ENCODE measurements at places on chromosomes 5 and 9.

- DNase-seq = no peak
Observed at GRCh38 chr5:56375011-56375410, 141.9 kb upstream of the ANKRD55 start.

DNA sequence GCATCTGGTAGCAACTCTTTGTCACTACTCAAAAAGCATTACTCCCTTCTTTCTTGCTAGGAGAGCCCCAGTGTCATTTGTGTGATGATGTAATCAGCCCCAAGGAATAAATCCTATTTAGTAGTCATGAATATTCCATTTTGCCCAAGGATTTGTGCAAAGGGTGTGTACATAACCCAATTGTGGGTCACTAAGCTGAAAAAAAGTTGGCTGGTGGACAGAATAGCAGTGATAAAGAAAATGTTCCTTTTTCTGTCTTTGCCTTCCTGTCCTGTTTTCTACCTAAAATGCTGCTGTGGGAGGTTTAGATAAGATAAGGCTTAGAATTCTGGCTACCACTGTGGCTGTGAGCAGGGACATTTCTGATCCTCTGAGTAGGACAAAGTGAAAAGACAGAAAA lies 223.1 kb upstream of the ITGA1 start:
- DNase-seq = no peak

DNA sequence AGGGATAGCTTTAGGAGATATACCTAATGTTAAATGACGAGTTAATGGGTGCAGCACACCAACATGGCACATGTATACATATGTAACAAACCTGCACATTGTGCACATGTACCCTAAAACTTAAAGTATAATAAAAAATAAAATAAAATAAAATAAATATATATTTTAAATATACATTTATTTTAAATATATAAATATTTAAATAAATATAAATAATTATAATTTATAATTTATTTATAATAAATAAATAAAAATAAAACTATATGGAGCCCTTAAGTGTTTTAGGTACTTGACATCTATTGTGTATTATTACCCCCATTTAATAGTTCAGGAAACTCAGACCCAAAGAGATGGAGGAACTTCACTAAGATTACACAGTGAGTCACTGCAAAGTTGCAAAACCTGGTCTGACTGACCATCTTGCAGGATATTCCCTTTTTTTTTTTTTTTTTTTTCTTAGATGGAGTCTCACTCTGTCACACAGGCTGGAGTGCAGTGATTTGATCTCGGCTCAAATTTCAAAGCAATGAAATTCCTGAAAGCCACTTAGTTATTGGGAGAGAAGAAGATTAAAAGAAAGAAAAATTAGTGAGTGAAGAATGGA lies 5.8 kb upstream of the C5orf52 start:
- no peak for DNase-seq

GRCh38 chr9:106929471-106930177 lies 66.7 kb downstream of the ZNF462 start:
- DNase-seq = no peak

DNA sequence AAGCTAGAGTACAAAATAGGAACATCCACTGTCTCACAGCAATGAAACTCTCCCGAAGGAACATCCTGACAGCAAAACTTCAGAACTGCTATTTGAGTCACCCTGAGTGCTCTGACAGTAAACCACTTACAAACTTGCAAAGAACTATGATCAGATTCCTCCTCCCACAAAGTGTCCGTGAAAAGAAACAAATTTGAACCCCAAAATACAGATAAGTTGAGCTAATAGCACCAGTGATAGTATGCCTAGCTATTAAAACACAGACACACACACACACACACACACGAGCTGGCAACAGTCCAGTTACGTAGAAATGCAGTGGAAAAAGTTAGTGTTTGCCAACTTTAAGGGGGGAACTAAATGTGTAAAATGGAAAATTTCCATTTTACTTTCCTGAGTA lies 3.1 kb upstream of the GLIS3 start:
- DNase-seq = no peak

DNA sequence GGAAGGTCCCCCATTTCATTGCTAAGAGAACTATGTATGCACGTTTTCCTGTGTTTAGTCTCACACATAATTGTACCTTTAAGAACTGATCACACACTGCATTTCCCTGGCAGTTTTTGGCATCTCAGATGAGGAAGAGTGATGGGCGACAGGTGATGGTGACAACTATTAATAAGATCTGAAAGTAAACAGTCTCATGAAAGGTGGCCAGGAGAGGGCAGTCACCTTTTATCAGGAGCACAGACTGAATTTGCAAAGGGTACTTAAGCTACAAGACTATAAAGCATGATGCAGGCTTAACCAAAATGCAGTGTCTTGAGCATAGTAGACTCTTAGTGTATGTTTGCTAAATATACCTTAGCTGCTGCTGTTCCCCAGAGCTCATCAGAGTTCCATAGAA lies 91.5 kb downstream of the GHR start:
- no peak for DNase-seq

GRCh38 chr5:151051931-151052608 lies 28.8 kb downstream of the TNIP1 start:
- no peak for DNase-seq

- DNase-seq = no peak
Observed at GRCh38 chr5:143212261-143212660, 191.2 kb downstream of the NR3C1 start.

DNA sequence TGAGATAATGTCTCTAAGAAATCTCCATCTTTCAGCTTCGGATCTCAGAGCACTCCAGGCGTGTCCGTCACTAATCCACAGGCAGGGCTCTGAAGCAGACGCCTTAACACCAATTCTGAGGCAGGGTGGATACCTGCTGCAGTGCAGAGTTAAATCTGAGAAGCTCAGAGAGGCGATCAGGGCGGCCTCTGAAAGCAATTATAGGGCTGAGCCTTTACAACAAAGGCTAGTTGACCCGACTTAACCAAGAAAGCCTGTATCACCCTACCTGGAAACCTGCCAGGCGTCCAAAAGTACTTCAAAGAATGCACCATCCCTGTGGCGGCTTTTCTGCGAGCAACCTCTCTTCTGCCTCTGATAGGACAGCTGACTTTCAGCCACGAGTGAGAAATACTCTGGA lies 134.8 kb upstream of the MSX2 start:
- no peak for DNase-seq

DNA sequence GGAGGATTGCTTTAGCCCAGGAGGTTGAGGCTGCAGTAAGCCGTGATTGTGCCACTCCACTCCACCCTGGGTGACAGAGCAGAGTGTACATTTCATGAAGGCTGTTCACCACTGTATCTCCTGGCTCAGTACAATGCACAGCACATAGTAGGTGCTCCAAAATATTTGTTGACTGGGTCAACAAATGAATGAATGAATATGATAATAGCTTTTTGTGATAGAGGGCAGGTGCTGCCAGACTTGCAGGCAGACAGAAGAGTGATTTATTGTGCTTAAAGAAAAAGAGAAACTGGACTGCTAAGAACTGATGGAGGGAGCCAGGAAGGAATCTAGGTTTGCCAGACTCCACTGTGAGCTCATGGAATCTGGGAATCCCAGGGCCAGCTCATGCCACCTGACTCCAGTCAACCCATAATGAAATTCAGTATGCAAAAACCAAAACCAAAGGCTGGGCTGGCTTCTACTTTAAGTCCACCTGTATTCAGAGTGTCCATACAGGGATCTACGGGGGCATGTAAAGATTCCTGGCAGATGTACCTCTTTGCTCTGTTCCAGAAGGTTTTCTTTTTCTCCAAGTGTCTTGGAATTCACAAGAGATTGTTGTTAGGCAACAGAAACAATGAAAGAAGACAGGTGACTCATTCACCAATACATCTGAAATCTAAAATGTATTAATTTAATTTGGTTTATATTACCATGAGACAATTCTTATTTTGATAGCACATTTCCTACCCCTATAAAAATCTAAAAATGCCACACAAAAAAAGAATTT lies 15.5 kb upstream of the CTNNA1 start:
- DNase-seq = no peak

- DNase-seq = no peak
Observed at GRCh38 chr9:117300371-117301110, 114.3 kb downstream of the ASTN2 start.

- DNase-seq = no peak
Observed at GRCh38 chr5:141869514-141869913, 8.7 kb downstream of the PCDH1 start.

DNA sequence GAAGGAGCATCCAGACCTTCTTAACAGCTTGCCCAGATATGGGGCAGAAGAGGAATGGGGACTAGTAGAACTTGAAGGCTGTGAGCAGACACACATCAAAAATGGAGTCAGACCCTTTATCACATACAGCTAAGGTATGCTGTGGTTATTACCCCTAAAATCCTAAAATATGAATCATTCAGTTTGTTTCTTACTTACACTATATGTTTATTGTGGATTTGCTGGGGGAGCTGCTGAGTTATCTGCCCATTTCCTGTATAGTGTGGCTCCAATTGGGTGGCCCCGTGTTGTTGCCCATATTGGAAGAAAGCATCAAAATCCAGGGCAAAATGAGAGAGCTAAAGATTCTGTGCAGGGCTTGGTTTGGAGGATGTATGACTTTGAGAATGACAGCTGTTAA lies 56.9 kb downstream of the AP3S1 start:
- no peak for DNase-seq

DNA sequence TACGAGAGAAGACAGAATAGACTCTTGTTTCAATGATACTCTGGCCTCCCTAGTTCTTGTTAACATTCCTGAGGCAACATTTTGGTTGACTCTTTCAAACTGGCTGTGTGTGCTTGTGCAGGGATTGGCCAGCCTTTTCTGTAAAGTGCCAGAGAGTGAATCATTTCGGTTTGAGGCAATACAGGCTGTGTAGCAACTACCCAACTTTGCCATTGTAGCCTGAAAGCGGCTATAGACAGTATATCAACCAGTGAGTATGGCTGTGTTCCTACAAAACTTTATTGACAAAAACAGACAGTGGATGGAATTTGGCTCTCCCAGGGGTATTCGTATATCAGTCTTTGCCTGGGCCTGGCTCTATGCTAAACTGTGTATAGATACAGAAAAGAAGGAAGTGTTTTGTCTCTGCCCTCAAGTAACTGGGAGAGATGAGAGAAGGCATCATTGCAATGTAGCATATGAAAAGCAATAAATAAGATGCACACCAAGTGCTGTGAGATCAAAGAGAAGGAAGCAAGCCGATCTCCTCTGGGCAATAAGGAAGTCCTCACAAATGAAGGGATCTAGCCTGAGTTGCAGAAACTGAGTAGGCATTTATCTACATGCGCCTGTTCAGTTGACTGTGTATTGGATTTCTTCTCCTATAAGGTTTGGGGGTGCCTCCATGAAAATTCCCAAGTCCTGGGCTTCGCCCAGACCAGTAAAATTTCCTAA lies 568.0 kb upstream of the KLF4 start:
- no peak for DNase-seq

DNA sequence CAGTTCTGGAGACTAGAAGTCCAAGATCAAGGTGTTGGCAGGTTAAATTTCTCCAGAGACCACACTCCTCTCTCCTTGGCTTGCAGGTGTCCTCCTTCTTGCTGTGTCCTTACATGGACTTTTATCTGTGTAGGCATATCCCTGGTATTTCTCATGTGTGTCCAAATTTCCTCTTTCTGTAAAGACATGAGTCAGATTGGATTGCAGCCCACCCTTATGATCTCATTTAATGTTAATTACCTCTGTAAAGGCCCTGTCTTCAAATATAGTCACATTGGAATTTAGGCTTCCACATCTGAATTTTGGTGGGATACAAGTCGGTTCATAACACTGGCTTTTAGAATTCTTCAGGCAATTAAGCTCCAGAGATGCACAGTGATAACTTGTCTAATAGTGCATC lies 322.2 kb upstream of the GRIA1 start:
- DNase-seq = no peak

GRCh38 chr5:161530700-161531099 lies 15.8 kb downstream of the GABRB2 start:
- no peak for DNase-seq

DNA sequence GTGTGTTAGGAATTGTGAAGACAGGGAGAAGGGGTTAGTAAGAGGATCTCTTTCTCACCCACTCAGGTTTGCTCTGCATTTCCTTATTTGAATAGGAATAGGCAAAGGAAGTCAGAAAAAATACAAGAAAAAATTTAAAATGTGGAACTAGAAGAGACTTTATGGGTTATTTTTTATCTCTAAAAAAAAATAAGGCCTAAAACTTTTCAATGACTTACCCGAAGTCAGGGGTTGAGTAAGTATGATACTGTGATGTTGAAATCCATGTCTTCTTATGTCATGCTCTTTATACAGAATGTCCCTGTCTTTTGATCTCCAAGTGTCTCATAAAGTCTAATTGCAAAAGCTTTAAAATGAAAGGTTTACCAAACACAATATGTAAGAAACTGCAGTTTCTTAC lies 148.3 kb upstream of the PIK3R1 start:
- DNase-seq = no peak

GRCh38 chr9:81361296-81361695 lies 328.1 kb downstream of the TLE1 start:
- DNase-seq = no peak

GRCh38 chr5:39780347-39780746 lies 355.6 kb upstream of the DAB2 start:
- no peak for DNase-seq

GRCh38 chr5:83488821-83489220 lies 17.3 kb downstream of the VCAN start:
- no peak for DNase-seq

DNA sequence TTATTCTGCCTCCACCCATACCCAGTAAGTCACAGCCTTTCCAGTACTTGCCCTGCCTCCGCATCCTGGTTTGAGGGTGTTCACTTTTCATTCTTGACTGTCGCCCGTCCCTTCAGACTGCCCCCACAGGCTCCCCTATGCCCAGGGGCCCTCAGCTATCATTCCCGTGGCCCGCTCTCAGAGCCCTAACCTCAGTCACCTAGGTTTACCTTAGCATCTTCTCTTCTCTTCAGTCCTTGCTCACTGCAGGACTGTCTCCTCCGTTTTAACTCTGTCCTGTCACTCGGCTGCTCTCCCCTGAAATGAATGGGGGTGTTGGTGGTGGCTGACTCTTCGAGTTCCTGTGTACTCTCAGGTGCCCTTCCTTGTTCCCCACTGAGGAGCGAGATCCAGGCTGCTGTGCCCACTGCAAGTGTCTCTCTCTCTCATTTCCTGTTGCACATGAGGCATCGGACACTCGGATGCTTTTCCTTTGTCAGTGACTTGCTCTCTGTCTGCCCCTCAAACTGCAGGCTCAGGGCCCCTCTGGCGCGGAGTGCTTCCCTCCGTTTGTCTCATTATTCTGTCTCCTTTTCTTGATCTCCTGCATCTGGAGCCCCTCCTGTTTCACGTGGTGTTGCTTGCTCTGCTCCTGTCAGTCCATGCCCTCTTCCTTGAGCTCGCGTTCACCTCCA lies 89.8 kb downstream of the CACNA1B start:
- no peak for DNase-seq

- DNase-seq = no peak
Observed at GRCh38 chr5:111755942-111756381, 1.0 kb downstream of the NREP start.

- DNase-seq = no peak
Observed at GRCh38 chr5:122358372-122358979, 46.4 kb downstream of the SNCAIP start.

- no peak for DNase-seq
Observed at GRCh38 chr5:148953711-148954110, 109.2 kb downstream of the SH3TC2 start.

Measured in activated T-helper 1 cell treated with anti-CD3 and anti-CD28 coated beads, Interleukin-2, amount 50 U/mL, for 16 hours (primary cell).